Endodermal cell (in vitro differentiated cells): ENCODE measurements at places on chromosomes 2 and 18. TPM values are rescaled to one million over a fixed set of nuclear protein-coding genes. Genes with fewer than 3 reads are reported as not detected.
A peak's percentile ranks its signal among the peaks of the same experiment; 100 is the strongest.

ANKRD53 gene
- 0.52 and 0.97 TPM in 2 replicates for total RNA-seq

STPG4 gene
- 0.15 and 0.25 TPM in 2 replicates for total RNA-seq

BOK gene
- 23.2 and 24.5 TPM in 2 replicates for total RNA-seq

FBXO41 gene
- 8.9 and 9.0 TPM in 2 replicates for total RNA-seq

KRTCAP3 gene
- total RNA-seq: 25.0 and 27.0 TPM in 2 replicates

COL4A3 gene
- total RNA-seq: 1.4 to 2.0 TPM (median 1.7 TPM) in 3 replicates

DNAJC5G gene
- 0.45 to 0.49 TPM in 2 of 3 replicates, not detected in the other for total RNA-seq

BOLL gene
- total RNA-seq: not detected in 3 replicates

AMER3 gene
- total RNA-seq: 1.2 and 2.3 TPM in 2 replicates

SCG2 gene
- total RNA-seq: 0.13 TPM in 1 of 3 replicates, not detected in the others

AOX1 gene
- total RNA-seq: 6.4 and 8.8 TPM in 2 replicates

PLB1 gene
- total RNA-seq: 0.38 to 0.82 TPM (median 0.42 TPM) in 3 replicates

C2orf74 gene
- total RNA-seq: 10.2 and 11.6 TPM in 2 replicates

ANKRD29 gene
- total RNA-seq: 0.44 and 0.79 TPM in 2 replicates

DNA sequence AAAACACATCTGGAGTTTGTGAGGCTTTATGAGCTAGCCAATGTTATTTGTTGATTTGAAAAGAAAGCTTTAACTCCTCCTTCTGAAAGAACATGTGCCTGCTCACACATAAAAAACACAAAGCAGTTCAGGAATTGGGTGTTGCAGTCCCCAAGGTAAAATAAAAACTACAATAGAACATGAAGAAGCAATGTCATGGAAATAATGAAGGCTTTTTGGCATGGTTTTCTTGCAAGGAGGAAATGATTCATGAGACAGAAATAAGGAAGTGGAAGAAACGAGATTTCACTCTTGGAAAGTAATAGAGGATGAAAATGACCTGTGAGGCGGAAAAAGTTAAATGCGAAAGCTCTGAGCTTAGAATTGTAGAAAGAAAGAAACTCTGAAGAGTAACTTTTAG is 81.1 kb downstream of the TRIB2 start:
- DNase-seq: no peak
- no peaks in the 10 kb centered on the region for H3K36me3 ChIP-seq
- no peaks in the 10 kb centered on the region for H3K4me1 ChIP-seq

GRCh38 chr18:54859667-54860421 is 31.6 kb downstream of the RAB27B start:
- H3K27me3 ChIP-seq: no peaks in the 10 kb centered on the region
- H3K4me1 ChIP-seq: peaks cover 3% of the 10 kb centered on the region
- no peak for DNase-seq
- no peak overlapping the region for H3K4me3 ChIP-seq
- no peak overlapping the region for H3K27ac ChIP-seq

GRCh38 chr18:60838677-60839076 is 466.1 kb upstream of the MC4R start:
- H3K27me3 ChIP-seq: no peaks in the 10 kb centered on the region
- no peaks in the 10 kb centered on the region for H3K36me3 ChIP-seq
- DNase-seq: no peak
- H3K27ac ChIP-seq: no peak overlapping the region

GRCh38 chr2:9335322-9335832 is 88.0 kb downstream of the ITGB1BP1 start:
- H3K4me3 ChIP-seq: no peak overlapping the region
- peaks cover 5% of the 10 kb centered on the region for H3K36me3 ChIP-seq
- H3K27me3 ChIP-seq: no peaks in the 10 kb centered on the region
- no peak overlapping the region for H3K27ac ChIP-seq
- peaks cover 12% of the 10 kb centered on the region for H3K4me1 ChIP-seq
- no peak for DNase-seq

DNA sequence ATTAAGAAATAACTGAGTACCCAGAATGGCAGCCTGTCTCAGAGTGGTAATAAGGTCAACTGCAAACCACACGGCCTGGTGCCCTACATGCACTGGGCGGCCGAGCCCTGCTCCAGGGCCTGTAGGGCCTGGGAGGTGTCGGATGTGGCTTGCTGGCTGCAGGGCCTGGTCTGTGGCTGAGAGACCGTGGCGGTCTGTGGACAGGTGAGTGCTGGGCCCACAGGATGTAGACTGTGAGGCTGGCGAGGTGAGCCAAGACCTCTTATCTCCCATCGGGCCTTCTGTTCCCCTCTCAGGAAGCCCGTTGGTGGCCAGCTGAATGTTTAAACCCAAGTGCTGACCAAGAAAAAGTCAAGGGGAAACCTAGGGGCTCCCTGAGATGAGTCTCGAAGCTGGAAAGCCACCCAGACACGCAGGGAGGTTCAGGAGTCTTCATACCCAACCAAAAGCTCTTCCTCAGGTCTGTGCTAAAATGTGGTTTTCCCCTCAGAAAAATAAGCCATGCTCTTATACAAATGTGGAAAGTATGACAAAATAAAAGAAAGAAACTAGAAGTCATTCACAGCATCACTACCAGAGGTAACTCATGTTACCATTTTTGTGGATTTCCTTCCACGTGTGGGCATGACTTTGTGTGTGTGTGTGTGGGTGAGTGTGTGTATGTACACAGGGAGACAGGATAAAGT is 47.7 kb upstream of the CTDP1 start:
- H3K27ac ChIP-seq: no peak overlapping the region
- H3K4me1 ChIP-seq: no peaks in the 10 kb centered on the region
- no peak for DNase-seq
- H3K36me3 ChIP-seq: no peaks in the 10 kb centered on the region
- H3K4me3 ChIP-seq: no peak overlapping the region
- H3K27me3 ChIP-seq: no peaks in the 10 kb centered on the region

DNA sequence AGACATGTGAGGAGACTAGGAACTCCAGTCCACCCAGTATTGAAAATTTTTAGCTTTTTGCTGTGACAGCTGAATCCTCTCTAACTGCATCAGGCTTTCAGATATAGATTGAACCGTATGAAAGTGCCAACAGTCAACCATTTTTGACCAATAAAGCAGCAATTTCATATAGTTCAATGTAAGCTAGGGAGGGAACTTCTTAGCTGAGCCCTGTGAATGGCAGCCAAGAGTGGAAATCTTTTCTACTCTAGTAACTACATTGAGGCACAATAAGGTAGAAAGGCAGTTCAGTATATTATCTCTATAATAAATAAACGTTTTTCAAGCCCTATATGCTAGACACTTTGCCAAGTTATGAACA is 96.3 kb upstream of the TANK start:
- H3K4me3 ChIP-seq: no peak overlapping the region
- H3K27ac ChIP-seq: no peak overlapping the region
- H3K36me3 ChIP-seq: no peaks in the 10 kb centered on the region
- H3K27me3 ChIP-seq: no peaks in the 10 kb centered on the region
- H3K4me1 ChIP-seq: peaks cover 3% of the 10 kb centered on the region

GRCh38 chr2:134640494-134640893 is 78.3 kb downstream of the TMEM163 start:
- no peak overlapping the region for H3K27ac ChIP-seq
- H3K27me3 ChIP-seq: no peaks in the 10 kb centered on the region
- no peak overlapping the region for H3K4me3 ChIP-seq
- DNase-seq: no peak

- H3K27me3 ChIP-seq: no peaks in the 10 kb centered on the region
- no peak for DNase-seq
- no peak overlapping the region for H3K4me3 ChIP-seq
- H3K4me1 ChIP-seq: peaks cover 6% of the 10 kb centered on the region
- no peak overlapping the region for H3K27ac ChIP-seq
- no peaks in the 10 kb centered on the region for H3K36me3 ChIP-seq
These were observed 30.3 kb upstream of the ACYP2 start for GRCh38 chr2:54085069-54085468.

DNA sequence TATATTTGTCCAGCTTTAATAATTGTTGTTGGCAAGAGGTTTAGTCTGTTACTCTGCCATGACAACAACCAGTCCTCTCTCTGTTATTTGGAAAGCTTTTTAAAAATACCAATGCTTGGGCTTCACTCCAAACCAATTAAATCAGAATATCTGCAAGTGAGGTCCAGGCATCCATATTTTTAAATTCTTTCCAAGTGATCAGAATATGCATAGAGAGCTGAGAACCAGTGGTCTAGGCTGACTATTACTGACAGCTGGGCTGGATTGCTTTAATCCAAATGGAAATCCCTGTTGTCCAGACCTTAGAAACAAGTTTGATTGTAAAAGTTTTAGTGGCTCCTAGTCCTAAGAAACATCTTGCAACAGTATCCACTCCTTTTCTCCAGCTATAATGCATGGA is 1059.7 kb upstream of the ACVR2A start:
- DNase-seq: no peak
- no peaks in the 10 kb centered on the region for H3K4me1 ChIP-seq
- H3K27me3 ChIP-seq: no peaks in the 10 kb centered on the region
- no peak overlapping the region for H3K4me3 ChIP-seq

- peaks cover 5% of the 10 kb centered on the region for H3K4me1 ChIP-seq
- H3K27me3 ChIP-seq: no peaks in the 10 kb centered on the region
- H3K4me3 ChIP-seq: peak overlapping the region; percentile 86
- no peaks in the 10 kb centered on the region for H3K36me3 ChIP-seq
- no peak for DNase-seq
These were observed 73.4 kb downstream of the RPRM start for GRCh38 chr2:153405196-153405595.

GRCh38 chr18:80147418-80148325 is 38.6 kb downstream of the ADNP2 start:
- peak; percentile 88 for DNase-seq
- H3K27ac ChIP-seq: no peak overlapping the region
- no peaks in the 10 kb centered on the region for H3K4me1 ChIP-seq
- no peak overlapping the region for H3K4me3 ChIP-seq
- H3K36me3 ChIP-seq: peaks cover 74% of the 10 kb centered on the region
- no peaks in the 10 kb centered on the region for H3K27me3 ChIP-seq

DNA sequence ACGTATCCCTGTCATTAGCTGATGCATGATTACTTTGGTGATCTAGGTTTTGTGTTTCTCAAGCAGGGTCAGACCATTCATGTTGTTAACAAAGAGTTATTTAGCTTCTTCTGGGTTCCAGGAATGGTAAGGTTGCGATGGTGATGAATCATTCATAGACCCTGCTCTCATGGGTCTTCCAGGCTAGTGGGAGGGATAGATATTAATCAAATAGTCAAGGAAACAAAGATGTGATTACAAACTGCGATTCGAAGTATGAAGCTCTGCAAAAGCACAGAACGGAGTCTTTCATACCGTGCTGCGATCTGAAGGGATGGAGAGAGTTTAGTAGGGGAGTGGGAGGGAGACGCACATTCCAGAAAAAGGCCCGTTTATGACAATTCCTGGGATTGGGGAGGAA is 42.1 kb downstream of the CAVIN2 start:
- no peak overlapping the region for H3K27ac ChIP-seq
- H3K36me3 ChIP-seq: no peaks in the 10 kb centered on the region
- no peak overlapping the region for H3K4me3 ChIP-seq
- H3K27me3 ChIP-seq: no peaks in the 10 kb centered on the region

- DNase-seq: no peak
- H3K27ac ChIP-seq: no peak overlapping the region
- no peak overlapping the region for H3K4me3 ChIP-seq
- peaks cover 9% of the 10 kb centered on the region for H3K4me1 ChIP-seq
- H3K36me3 ChIP-seq: no peaks in the 10 kb centered on the region
These were observed 77.5 kb downstream of the OSBPL6 start for GRCh38 chr2:178271629-178272333.

DNA sequence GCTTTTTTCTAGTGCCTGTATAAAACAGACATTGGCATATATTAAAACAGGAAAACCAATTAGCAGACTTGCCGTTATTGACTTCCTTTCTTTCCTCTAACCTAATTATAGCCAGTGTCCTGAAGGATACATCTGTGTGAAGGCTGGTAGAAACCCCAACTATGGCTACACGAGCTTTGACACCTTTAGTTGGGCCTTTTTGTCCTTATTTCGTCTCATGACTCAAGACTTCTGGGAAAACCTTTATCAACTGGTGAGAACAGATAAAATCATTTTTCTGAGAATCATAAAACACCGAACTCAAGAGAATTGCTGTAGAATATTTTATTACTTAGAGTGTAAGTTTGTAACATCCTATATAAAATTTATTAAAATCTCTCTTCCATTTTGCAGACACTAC is 74.3 kb downstream of the SCN2A start:
- H3K4me1 ChIP-seq: no peaks in the 10 kb centered on the region
- DNase-seq: no peak
- H3K36me3 ChIP-seq: no peaks in the 10 kb centered on the region
- H3K27ac ChIP-seq: no peak overlapping the region
- no peak overlapping the region for H3K4me3 ChIP-seq
- no peaks in the 10 kb centered on the region for H3K27me3 ChIP-seq

DNA sequence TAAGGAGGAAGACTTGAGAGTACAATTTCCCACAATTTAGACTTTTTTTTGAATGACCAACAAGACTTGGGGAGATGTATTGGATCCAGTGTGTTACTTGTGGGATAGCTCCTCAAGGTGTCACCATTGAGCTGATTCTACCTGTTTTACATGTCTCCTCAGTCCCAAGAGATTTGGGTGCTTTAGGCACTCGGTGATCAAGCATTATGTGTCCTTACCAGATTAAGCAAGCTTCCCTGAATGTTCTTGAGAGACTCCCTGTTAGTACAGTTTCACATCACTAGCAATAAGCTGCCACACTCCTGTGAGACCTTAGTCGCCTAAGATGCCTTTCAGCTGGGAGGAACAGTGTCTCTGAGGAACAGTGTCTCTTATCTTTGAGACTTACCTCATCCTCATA is 384.3 kb upstream of the SYT4 start:
- DNase-seq: peak; percentile 62
- no peaks in the 10 kb centered on the region for H3K36me3 ChIP-seq
- no peak overlapping the region for H3K27ac ChIP-seq

DNA sequence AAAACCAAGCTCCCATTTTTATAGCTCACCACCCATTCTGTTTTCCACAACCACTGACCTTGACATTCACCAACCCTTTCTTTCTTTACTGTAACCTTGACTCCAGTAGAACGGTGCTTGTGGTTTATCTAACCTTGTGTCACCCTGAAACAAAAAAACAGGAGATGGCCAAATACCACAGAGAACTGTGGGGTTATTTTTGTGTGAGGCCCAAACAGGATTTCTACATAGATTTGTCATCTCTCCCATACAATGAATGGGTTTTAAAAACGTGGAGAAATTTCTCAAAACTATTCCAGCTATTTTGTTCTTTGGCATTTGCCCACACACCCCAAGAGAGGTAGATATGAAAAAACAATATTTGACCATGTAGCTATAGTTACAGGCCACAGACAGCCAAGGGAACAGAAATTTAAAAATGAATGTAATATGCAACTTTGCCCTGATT is 231.3 kb upstream of the TANK start:
- H3K36me3 ChIP-seq: no peaks in the 10 kb centered on the region
- H3K27ac ChIP-seq: no peak overlapping the region
- no peak overlapping the region for H3K4me3 ChIP-seq
- no peaks in the 10 kb centered on the region for H3K4me1 ChIP-seq
- no peaks in the 10 kb centered on the region for H3K27me3 ChIP-seq

GRCh38 chr18:70190529-70190928 is 15.0 kb downstream of the RTTN start:
- peaks cover 48% of the 10 kb centered on the region for H3K36me3 ChIP-seq
- no peak overlapping the region for H3K4me3 ChIP-seq
- no peaks in the 10 kb centered on the region for H3K4me1 ChIP-seq
- no peak for DNase-seq
- no peak overlapping the region for H3K27ac ChIP-seq
- H3K27me3 ChIP-seq: peaks cover 10% of the 10 kb centered on the region

DNA sequence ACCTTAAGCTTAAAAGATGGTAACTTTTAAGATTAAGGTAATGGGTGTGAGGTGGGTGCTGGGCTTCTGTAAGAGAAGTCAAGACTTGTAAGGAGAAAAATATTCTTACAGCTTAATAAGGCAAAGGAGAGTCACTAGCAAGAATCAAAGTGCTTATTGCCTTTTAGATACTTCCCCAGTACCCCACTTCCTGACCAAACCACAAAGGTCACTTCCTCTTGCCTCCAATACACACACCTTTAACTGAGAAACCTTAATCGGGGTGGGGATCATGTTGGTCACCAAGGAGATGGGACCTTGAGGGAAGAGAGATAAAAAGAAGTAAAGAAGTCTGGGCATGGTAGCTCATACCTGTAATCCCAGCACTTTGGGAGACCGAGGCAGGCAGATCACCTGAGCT is 10.6 kb upstream of the ATG16L1 start:
- H3K27ac ChIP-seq: no peak overlapping the region
- no peaks in the 10 kb centered on the region for H3K36me3 ChIP-seq
- no peak for DNase-seq
